NCI-H526 treated with DMSO at 0.1 percent for 48 hours (cell line): ENCODE measurements at places on chromosomes 6 and 20.

- DNase-seq: peak; percentile 82
These were observed at the start of gene STMND1 for GRCh38 chr6:17101422-17102257. Gene STMND1 (plus strand): TSS chr6:17102050. CDS start chr6:17102258, 208 bp downstream.

DNA sequence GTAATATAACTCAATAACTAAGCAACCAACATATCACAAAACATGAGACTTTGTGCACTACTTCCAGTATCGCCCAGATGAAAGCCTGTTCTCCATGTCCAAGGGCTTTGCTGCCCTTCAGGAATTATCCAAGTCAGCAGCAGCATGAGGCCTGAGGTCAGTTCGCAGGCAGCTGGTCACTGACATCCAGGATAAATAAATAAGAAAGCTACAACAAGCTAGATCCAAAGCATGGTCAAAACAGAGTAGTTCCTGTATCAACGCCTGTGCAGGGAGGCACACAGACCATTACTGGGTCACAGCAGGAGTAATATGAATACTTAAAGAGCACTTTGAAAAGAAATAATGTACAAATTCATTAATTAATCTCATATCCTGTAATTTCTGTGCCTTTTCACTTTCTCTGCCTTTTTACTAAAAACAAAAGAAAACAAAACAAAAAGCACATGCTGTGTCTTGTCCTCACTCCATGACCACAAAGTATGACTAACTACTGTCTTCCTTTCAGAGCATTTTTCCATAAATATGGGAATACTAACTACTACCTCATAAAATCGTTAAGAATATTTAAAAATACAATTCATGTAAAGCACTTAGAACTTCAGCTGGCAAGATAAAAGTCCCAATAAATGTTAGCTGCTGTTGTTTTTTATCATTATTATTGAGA is 374.9 kb upstream of the IRAK1BP1 start:
- DNase-seq: no peak

DNA sequence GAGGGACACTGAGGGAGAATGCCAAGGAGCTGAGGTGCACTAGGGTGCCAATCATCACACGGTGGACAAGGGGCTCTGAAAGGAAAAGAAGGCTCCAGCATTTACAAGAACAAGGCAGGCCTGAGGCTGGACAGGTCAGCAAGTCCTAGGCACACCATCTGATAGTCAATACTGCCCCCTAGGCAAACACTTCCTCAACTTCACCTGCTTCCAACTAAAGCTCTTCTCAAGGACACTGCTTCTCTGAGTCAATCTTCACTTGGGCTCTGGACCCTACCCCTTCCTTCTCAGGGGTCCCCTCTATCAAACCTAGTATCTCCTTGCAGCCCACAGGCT is 37.7 kb upstream of the SLC4A11 start:
- DNase-seq: peak; percentile 12

- peak; percentile 15 for DNase-seq
These were observed 8.1 kb downstream of the SCRT2 start for GRCh38 chr20:667351-668034.

DNA sequence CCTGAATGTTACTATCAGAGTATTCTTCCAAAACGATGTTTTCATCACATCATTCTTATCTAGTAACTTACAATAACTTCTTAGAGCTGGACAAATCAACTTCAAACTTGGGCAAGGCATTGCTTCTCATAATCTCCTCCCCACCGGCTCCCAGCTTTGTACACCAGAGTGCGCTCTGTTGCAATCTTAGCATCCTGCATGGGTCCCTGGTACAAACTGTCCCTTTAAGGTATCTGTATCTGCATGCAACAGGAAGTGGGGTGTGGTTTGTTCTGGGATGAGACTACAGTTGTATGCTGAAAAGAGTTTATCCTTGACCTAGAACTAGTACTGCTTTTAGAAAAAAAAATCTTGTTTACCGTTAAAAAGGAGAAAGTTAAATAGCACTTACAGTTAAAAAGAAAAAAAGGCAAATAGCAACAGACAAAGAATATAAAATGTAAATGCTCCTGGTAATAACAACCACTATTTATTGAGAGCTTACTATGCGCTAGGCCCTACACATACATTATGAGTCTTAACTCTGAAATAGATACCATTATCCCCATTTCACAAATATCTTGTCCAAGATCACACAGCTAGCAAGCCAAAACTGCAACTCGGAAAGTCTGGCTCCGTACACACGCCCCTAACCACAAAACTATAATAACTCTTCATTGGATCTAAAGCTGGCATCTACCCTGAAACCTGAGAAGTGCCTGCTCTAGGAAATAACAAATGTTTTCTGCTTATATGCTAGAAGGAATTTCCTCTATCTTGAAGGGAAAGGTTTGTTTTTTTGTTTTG is 9.8 kb upstream of the HECA start:
- DNase-seq: peak; percentile 29

GRCh38 chr6:156167016-156167624 is 610.1 kb upstream of the ARID1B start:
- DNase-seq: no peak

- DNase-seq: no peak
These were observed 176.4 kb downstream of the TFAP2B start for GRCh38 chr6:50995036-50995435.

DNA sequence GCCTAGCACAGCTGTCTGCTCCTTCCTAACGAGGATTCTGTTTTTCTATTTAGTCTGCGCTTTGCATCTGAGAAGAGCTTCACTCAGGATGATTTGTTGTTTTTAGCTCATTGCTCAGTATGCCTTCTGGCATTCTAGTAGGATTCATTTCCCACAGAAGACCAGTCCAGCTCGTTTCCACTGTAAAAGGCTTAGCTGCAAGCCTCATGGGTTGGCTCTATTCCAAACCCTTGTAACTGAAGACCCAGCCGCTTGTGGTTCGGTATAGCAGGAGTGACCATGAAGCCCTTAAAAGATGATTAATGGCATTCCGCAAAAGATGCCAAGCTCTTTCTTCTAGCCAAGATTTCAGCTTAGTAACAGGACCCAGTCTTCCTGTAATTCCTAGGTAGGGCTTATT is 7.2 kb downstream of the ADGRF1 start:
- DNase-seq: peak; percentile 96

DNA sequence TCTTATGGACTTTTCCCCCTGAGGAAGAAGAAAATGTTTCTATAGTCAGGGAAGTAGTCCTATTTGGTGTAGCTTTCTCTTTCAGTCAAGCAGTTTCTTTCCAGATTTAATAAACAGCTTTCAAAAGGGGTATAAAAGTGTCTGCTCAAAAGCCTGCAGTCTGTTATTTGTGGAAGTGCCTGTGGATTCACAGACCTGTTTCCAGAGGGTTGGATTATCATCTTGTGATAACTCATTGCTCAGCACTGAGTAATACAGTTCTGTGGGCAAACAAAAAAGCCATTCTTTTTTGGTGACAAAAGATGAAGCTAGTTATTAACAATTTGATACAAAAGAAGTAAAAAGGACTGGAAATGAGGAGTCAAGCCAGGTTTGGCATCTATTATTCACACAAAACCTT is 358.2 kb upstream of the ID4 start:
- DNase-seq: no peak

DNA sequence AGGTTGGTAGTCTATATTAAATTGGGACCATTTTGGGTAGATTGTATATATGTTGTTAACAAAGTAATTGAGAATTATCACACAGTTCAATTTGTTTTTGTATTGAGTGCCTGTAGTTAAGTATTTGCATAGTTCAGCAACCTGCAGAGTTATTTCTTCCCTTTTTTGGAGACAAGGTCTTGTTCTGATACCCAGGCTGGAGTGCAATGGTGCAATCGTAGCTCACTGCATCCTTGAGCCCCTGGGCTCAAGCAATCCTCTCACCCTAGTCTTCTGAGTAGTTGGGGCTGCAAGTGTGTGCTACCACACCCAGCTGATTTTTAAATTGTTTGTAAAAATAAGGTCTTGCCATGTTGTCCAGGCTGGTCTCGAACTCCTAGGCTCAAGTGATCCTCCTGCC is 250.5 kb downstream of the UTRN start:
- DNase-seq: no peak
